A549 treated with DMSO at 1 μM for 4 hours (cell line): ENCODE measurements at places on chromosomes 1 and 21. TPM values are rescaled to one million over a fixed set of nuclear protein-coding genes. Genes with fewer than 3 reads are reported as not detected.

CDCA8 gene
- total RNA-seq: 47.5 to 51.4 TPM (median 48.9 TPM) in 5 replicates

TLCD4 gene
- total RNA-seq: 6.1 to 14.2 TPM (median 11.6 TPM) in 5 replicates

RPE65 gene
- total RNA-seq: not detected in 5 replicates

BMP8B gene
- total RNA-seq: 3.8 to 4.8 TPM (median 4.4 TPM) in 5 replicates
